ENCODE measurements at places on chromosomes 4 and X. TPM values are rescaled to one million over a fixed set of nuclear protein-coding genes. Genes with fewer than 3 reads are reported as not detected.
A peak's percentile ranks its signal among the peaks of the same experiment; 100 is the strongest.

GRCh38 chr4:21531048-21531447 lies 417.5 kb downstream of the KCNIP4 start:
- no peak for DNase-seq

DNA sequence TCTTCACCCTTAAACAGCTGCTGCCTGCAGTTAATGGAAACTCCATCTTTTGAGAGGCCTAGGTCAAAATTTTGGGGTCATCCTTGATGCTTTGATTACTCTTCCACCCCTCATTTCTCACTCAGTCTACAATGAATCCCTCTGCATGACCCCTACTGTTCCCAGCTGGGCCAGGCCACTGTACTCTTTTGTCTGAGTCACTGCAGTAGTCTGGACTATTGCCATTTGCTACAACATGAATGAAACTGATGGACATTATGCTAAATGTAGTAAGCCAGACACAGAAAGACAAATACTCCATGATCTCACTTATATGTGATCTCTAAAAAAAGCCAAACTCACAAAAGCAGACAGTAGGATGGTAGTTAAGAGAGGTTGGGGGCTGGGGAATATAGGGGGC lies 28.3 kb downstream of the STK32B start:
- no peak for DNase-seq

BEX1 gene
- 25.3 TPM for polyA plus RNA-seq

DNA sequence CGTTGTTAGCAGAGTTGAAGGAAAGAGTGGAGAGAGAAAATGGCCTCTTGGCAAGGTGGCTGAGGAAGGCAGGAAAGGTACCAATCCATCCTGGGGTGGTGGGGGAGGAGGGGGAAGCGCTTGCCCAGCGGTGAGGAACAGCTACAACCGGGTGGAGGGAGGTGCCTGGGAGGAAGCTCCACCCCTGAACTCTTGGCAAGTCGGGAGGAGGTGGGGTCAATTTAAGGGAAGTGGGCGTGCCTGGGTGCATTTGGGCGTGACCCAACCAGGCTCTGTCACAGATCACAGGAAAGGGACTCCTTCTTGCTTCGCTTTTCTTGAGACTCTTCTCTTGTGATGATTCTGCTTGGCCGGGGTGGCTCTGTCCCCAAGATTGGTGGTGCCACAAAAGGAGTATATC lies 41.7 kb downstream of the BCORL1 start:
- peak; percentile 79 for DNase-seq

DNA sequence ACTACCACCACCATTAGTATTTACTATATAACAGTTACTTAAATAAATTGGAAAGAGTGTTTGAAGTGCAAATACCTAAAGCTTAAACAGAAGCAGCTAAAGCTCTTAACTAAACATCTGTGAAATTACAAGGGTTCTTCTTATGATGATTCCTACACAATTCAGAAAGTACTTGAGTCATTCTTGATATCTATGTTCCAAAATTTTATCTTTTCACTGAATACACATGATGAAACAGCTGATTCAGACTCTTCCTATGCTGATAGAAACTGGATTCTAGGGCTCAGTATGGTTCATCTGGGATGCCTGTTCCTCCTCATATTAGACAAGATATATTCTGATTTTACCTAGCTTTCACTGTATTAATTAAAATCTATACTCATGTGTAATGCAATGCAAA lies 13.6 kb downstream of the EREG start:
- no peak for DNase-seq

GRCh38 chrX:16462912-16463311 lies 187.0 kb upstream of the S100G start:
- no peak for DNase-seq

DNA sequence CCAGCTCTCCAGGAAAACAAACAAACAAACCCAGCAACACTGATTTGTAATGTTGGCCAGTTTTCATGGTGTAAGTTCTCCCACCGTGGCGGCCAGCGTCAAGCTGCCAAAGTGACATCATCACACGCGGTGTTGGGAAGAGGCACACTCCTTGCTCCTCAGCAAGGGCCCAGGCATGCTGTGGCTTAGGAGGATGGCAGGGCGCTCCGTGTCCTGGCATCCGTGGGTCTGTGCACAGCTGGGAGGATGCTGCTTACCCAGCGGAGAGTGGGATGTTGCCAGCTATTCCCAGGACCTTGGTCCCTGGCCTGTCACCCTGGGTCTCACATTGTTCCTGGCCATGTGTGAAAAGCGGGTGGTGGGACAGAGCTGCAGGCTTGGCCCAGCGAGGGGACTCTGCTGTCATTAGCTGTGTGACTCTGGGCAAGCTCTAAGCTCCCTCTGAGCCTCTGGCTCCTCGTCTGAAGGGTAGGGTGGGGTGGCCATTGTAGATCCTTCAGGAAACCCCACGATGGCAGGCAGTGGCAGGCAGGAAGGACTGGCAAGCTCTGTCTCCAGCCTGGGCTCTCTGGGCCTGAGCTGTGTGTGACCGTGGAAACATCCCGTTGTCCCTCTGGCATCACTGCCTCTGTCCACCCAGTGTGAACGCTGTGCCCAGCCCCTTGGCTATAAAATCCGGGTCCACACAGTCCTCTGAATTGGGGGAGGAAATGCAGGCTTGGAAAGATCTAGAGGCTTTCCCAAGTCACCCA lies 10.8 kb downstream of the PSAPL1 start:
- DNase-seq = peak; percentile 3

DNA sequence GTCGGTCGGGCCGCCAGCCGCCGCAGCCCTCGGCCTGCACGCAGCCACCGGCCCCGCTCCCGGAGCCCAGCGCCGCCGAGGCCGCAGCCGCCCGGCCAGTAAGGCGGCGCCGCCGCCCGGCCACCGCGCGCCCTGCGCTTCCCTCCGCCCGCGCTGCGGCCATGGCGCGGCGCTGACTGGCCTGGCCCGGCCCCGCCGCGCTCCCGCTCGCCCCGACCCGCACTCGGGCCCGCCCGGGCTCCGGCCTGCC lies 213 bp downstream of the NFKB1 start:
- DNase-seq = no peak

SHROOM4 gene
- 3.7 TPM for polyA plus RNA-seq

GPC3 gene
- 3.5 TPM for polyA plus RNA-seq

DNA sequence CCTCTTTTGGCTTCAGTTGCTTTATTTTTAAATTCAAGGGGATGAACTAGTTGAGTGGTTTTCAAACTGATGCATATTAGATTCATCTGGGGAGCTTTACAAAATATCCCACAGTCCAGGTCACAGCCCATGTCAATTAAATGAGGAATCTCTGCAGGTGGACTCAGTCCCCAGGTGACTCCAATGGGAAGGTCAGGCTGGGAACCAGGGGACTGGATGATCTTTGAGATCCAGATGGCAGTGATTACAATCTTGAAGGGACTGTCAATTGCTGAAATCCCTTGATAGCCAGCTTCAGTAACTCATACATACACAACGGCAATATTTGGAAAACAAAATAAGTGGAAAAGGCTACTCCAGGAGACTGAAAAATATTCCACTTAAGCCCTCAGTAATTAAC lies 7.0 kb downstream of the ADH1B start:
- DNase-seq = no peak

DNA sequence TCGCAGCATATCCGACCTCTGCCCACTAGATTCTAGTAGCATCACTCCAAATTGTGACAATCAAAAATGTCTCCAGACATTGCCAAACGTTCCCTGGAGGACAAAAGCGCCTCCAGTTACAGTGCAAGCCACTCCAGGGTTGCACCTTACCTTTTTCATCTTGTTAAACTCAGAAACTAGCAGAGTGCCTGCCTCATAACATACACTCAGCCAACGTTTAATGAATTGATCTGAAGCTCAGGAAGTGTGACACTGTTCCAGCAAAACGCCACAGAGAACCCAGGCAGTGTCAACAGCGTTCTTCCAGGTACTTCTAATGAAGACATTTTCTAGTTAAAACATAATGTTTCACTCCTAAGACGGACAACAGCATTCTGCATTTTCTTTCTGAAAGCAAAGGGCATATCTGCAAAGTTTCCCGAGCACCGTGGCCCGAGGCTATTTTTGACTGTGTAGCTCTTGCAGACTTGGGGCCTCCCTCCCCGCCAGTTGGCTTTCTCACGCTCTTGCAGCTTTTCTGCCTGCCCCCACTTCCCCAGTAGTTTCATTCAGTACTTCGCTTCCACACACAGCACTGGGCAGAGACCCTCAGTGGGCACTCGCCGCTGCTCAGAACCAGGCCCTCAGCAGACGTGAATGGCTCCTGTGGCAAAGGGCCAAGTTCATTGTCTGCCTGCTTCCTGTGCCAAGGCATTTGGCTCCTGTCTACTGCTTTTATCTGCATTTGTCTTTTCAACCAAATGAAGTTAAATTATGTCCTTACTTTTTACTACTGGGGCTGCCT lies 133.4 kb upstream of the TTC29 start:
- DNase-seq = peak; percentile 39

FTHL17 gene
- polyA plus RNA-seq = not detected

SUPT20HL1 gene
- polyA plus RNA-seq = not detected

ETDB gene
- polyA plus RNA-seq = not detected

- DNase-seq = no peak
Observed at GRCh38 chr4:166324321-166324720, 451.3 kb downstream of the TLL1 start.

IRS4 gene
- not detected for polyA plus RNA-seq

- no peak for DNase-seq
Observed at GRCh38 chr4:31059753-31060522, 339.8 kb downstream of the PCDH7 start.

DNA sequence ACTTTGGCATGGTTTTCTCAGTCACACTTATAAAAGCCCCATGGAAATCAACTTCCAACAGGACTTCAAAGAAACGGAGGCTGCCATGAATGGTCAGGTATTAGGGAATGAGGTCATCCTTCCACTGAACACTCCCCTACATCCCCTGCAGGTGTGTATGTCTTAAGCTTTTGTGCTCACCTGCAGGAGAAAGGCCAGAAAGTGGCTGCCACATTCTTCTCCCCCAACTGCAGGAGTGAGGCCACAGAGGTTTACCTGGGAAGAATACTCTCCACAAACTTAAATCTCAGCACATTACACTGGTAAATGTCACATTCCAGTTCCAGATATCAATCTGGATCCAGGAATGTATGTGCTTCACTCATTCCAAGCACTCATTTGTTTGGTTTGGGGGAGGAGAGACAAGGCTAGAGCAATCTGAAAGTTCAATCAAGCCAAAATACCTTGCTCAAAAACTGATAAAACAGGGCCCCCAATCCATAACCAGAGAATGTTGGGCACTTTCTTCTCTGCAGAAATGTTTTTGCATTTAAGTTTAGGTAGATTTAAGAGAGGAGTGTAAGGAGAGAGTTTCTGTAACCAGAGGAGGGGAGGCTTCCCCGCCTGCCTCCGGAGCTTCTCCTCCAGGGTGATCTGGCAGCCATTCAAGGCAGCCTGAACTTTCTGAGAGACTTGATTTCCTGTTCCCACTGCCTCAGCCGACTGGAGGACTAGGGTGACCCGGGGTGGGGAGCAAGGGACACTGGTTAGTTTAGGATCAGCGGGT lies 15.4 kb downstream of the FAM9C start:
- DNase-seq = peak; percentile 52

DNA sequence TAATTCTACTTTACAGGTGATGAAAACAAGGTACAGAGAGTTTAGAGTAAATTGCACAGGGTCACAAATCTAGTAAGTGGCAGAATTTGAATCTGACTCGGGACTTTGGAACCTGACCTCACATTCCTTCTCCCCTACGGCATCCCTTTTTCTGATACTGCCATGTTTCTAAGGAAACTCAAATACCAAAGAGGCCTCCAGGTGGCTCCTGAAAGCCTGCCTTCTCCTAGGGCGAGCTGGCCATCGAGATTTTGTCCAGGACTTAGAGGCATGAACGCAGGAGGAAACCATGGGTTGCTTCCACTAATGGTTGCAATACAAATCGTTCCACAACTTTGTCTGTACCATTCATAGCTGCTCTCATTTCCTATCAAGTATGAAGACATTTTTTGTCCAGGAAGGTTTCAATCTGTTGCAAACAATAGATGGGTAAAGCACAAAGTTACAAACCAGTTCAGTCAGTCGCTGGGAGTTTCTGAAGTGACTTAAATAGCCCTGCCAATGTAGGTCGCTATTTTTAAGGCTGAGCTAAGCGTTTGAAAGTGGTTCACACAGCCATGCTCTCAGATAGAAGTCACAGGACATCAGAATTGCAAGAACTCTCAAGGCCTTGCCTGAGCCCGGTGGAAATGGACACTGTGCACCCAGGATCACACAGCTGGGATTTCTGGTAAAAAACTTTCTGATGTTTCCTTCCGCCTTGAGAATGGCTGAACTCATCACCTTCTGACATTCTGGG lies 296.6 kb upstream of the PRPS2 start:
- DNase-seq = no peak

DNA sequence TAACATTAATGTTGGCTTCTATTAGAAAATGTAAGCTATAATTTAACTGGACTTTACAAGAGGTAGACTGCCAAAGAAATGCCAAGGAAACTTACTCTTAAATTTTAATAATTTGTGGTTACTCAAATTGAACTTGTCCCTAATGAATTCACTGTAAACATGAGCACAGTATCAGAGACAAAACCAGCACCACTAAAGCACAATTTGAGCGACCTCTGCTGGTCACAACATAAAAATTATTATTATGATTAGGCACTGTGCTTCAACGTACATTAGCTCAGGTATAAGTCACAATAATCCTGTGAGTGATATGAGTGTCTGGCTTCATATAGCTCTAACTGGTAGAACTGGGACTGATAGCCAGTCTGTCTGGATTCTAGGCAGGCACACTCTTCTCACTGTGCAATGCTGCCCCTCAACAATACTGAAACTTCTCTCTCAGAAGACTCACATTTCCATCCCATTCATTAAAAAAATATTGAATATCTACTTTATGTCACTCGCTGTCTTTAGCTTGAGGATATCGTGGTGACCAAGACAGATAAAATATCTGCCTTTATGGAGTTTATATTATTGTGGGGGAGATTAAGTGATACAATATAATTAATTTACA lies 8.0 kb downstream of the NUDT6 start:
- DNase-seq = no peak

- DNase-seq = no peak
Observed at GRCh38 chrX:74506317-74507115, 85.2 kb downstream of the SLC16A2 start.

GRCh38 chrX:39008549-39008948 lies 207.3 kb downstream of the MID1IP1 start:
- DNase-seq = no peak

GPR78 gene
- polyA plus RNA-seq = 0.03 TPM

GRCh38 chr4:5374592-5374991 lies 323.3 kb downstream of the STK32B start:
- no peak for DNase-seq

DNA sequence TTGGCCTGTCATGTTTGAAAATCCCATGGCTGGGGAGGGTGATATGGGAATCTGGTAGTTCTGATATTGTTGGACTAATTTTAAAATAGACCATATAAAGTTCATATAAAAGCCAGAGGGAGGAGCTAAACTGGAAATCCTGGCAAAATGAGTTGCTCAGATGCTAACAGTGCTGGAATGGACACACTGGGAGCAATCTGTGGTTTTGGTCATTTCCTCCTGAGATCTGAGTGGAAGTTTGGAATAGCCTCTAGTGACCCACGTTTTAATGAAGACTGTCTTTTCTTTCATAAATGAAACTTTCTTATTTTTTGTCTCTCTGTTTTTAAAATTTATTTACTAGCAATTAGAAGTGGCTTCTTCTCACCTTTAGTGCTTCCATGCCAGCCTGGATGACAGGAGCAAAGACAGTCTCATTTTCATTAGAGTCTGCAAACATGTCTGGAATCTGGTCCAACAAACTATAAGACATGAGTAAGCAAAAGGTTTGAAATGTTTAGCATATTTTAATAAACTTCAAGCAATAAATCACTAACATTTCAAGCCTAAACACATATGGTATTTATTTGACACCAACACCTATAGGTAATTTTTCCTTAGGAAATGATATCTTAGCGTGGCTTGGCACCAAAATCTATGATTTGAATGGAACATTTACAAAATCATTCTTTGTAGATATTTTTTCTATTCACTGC lies 66.6 kb downstream of the METTL14 start:
- DNase-seq = no peak
